ENCODE measurements at places on chromosomes 11 and 22.

DNA sequence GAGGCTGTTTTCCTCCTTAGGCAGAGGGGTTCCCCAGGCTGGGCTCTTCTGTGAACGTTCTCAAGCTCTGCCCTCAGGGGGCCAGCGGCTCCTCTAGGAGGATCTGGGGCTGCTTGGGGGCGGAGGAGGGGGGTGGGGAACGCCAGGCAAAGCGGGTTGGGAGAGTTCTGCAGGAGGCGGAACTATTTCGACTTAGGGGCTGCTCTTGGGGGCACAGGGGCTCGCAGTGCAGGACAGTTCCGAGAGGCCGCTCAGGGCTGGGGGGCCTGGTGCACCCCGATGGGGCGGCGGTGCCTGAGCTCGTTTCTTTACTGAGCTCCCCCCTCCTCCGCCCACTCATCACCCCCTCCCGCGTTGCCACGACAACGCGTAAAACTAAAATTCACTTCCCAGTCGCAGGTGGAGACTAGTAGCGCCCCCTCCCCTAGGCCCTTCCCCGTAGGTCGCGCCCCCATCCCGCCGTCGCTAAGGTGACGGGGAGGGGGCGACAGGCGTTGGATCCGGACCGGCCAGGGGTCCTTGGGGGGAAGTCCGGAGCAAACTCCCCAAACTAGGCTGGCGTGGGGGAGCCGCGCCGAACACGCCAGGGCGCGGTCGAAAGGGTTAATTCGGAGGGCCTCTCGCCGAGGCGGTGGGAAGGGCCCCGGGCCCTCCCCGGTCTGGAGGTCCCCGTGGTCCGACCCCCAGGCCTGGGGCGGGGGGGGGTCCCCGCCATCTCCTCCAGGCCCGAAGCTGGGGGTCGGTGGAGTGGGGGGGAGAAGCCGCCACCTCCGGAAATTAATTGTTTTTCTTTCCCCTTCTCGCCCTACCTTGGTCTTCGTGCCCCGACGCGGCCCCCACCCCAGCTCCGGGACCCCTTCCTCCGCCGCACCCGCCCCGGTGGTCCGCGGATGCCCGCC lies 857 bp downstream of the SHANK3 start:
- DNase-seq = no peak

- no peak for DNase-seq
Observed at GRCh38 chr11:14237444-14237961, 121.5 kb downstream of the RRAS2 start.

DNA sequence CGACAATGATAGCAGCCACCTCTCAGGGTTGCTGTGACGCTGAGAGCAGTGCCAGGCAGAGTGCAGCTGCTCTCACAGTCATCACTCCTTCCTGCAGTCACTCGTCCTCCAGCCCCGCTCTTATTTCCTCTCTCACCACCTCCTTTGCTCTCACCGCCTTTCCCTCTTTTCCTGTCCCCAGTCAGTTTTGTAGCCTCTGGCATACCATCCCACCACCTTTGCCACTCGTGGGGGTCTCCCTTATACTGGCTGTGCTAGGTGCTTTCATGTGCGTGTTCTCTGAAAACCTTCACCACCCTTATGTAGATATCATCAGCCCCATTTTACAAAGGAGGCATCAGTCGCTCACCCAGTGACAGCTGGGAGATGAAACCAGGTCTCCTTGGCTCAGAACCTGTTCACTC lies 19.3 kb upstream of the ST3GAL4 start:
- DNase-seq = no peak

DNA sequence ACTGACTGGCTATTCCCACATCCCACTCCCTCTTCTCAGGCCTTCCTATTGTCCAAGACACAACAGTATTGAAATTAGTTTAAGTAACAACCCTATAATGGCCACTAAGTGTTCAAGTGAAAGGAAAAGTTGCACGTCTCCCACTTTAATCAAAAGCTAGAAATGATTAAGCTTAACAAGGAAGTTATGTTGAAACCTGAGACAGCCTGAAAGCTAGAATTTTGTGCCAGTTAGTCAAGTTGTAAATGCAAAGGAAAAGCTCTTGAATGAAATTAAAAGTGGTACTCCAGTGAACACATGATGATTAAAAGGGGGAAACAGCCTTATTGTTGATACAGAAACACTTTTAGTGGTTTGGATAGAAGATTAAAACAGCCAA lies 332.7 kb downstream of the CASP12 start:
- no peak for DNase-seq

- no peak for DNase-seq
Observed at GRCh38 chr22:28955817-28956216, 72.4 kb downstream of the ZNRF3 start.

All from upper lobe of right lung (tissue), 1 donor.